ENCODE measurements at places on chromosomes 6 and 20.

DNA sequence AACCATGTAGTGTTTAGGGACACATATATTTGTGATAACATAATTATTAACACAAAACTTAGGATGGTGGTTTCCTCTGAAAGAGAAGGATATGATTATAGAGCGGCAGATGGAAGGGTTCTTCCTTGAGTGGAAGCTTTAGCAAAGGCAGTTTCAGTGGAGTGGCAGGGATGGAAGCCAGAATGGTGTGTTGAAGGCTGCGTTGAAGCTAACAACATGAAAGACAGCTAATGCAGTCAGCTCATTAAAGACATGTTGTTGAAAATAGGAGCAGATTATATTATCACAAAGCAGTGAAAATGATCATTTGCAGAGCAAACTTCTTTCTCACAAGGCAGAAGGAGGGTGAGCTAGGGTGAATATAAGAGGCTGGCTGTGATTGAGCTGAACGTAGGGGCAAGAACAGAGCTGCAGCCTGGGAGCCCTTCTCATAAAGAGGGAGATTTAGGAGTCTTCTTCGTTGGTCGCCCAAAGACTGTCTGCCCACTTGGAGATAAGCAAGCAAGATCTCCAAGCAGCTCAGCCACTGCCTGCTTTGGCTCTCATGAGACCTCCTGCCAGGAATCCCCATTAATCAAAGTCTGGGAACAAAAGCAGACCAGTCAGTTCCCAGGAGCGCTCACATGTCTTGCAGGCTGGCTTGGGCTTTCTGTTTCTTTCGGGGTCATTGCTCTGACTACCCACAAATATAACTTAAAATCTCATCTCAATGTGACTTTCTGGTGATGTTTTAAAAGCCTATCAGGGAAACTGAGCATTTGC lies 2.6 kb upstream of the ANKRD6 start:
- no peak for DNase-seq

DNA sequence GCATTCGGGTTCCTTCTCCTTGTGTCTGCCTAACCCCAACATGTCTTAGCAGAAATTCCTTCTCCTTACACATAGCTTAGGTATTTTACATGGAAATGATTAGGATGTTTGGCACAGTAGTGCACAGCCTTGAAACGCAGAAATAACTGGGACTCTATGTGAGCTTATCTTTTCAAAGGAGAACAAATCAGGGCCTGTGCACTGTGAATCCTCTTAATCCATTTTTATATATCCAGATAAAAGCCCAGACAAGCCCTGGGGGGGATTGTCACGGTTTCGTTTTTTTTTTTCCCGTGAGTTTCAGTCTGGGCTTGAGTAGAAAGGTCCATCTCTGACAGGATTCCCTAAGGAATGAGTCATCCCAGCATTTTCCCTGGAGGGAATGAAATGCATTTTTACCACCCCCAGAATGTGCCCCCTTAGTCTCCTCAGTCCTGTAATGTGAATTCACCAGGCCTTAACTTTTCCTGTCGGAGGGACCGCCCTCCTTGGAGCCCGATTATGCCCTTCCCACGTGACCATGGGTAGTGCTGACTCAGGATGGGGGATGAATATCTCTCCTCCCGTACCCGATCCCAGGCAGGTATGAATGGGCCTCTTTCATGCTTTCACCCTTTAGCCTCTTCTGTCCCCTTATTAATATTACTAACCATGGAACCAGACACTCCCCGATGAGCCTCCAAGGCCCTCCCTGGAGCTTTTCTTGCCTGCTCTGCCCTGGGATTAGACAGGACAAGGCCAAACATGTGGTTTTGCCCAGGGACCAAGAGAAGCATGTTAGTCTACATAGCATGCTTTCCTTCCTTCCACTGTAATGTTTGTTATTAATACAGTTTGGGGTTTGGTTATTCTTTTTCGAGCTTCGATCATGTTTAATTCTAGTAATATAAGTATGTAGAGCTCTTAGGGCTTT lies 23.9 kb upstream of the NAA20 start:
- DNase-seq = peak; percentile 78

DNA sequence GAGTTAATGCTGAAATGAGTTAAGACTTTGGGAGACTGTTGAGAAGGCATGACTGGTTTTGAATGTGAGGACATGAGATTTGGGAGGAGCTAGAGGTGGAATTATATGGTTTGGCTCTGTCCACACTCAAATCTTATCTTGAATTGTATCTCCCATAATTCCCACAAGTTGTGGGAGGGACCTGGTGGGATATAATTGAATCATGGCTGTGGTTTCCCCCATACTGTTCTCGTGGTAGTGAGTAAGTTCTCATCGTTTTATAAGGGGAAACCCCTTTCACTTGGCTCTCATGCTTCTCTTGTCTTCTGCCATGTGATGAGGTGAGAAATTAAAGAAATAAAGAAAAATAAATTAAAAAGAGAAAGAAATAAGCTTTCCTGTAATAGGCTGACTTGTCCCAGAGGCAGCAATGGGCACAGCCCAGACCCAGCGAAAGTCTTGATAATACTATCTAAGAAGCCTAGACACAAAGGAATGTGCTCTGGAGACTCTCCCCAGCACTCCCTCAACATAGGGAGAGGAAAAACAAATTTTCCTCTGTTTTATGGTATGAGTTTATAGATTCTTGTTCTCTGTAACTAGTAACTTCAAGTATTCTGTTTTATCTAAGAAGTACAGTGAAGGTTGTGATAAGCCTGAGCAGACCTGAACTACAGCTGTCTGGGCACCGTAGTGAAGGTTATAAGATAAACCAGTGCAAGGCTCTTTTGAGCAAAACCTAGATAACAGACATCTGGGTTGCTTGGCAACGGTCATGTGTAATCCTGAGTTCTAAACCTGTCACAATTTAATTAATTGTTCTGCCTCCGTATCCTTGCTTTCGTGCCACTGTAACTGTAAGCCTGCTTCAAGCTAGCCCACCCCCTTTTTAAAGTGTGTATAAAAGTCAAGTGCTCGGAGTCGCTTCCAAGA lies 88.9 kb upstream of the ECI2 start:
- DNase-seq = no peak

GRCh38 chr20:45970646-45971424 lies 1.2 kb downstream of the ZNF335 start:
- no peak for DNase-seq

DNA sequence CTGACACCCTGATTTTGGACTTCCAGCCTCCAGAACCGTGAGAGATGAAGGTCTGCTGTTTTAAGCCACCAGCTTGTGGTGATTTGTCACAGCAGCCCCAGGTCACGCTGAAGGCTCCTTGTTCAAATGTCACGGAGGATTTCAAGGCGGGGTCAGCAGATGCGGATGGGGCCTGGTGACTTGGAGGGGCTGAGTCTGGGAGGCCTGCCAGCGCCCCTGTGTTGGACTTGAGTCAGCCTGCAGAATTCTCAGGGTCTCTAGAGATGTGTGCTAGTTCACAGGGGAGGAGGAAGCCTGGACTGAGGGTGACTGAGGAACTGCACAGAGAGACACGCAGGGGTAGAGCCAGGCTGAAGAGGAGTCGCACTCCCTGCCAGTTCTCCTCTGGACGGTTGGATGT lies 19.5 kb upstream of the TAF4 start:
- no peak for DNase-seq

- DNase-seq = peak; percentile 9
Measured at GRCh38 chr20:59955131-59955796, 3.0 kb upstream of the CDH26 start.

DNA sequence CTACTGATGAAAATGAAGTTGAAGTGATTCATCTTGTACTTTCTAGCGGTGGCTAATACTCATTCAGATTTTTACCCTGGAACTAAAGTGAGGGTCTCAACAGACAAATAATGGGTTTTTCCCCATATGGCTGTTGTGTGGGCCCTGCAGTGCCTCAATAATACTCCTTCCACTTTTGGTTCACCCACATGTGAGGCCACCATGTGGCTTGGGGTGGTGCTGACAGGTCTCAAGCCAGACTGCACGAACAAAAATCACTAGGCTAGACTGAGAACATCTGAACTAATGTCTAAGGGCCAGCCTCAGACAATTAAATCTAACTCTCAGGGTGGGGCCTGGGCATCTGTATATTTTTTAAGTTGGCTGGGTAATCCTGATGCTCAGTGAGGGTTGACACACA lies 7.9 kb upstream of the COL12A1 start:
- DNase-seq = no peak

- peak; percentile 69 for DNase-seq
Measured at GRCh38 chr6:31907158-31907813, 5.4 kb upstream of the ZBTB12 start.

DNA sequence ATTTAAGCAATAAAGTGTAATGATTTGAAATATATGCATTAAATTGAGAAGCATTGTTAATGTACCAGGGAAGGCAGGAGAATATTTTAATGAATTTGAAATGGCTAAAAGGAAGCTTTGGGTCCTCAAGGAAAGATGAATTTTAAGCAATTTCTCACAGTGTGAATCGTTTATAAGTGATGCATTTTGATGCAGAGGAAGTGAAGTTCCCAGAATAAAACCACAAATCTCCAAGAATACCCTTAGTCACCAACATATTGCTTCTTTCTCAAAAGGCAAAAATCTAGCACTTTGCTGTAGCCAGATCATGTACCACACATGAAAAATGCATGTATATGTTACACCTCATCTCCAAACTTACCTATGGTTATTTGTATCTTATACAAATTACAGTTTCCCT lies 11.7 kb downstream of the TPD52L1 start:
- no peak for DNase-seq

- DNase-seq = no peak
Measured at GRCh38 chr6:46306431-46306830, 135.7 kb upstream of the ENPP5 start.

DNA sequence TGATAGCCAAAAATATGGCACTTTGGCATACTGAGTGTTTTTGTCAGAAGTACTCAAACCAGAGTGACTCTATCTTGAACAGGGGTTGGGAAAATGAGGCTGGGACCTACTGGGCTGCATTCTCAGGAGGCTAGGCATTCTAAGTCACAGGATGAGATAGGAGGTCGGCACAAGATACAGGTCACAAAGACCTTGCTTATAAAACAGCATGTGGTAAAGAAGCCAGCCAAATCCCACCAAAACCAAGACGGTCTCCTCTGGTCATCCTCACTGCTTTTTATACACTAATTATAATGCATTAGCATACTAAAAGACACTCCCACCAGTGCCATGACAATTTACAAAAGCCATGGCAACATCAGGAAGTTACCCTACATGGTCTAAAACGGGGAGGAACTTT lies 985.1 kb downstream of the HACE1 start:
- no peak for DNase-seq

DNA sequence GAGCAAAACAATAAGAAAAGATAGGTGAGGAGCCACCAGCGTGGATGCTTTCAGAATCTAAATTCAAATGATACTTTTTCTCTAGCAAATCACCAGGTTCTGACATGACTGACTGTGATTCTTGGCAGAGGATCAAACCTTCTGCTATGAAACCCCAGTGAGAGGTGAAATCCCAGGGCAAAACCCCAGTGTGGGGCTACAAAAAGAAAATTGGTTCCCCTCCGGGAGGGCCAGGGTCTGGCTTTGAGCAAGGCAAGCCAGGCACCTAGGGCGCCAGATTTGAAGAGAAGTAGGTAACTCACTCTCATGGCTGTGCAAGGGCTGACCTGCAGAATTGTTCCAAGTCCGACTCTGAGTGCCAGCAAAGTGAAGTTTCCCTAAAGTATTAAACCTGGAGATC lies 20.2 kb upstream of the RALGAPA2 start:
- no peak for DNase-seq

DNA sequence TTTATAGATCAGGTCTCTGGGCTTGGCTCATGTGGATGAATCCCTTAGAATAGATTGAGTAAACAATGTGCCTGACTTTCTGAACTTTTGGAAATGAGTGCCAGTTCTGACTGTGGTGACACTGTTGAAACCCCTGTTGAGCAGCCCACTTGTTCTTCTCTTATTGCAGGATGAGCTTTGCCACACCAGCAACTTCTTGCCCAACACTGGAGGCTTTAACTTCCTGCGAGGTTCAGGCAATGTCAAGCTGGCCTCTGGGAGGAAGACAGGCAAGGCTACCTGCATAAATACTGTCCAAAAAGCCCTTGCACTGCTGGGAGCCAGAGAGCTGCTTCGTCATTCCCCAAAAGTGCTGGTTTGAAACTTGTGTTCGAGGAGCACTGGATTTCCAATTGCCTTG lies 32.8 kb upstream of the SMIM8 start:
- no peak for DNase-seq

GRCh38 chr6:170441316-170441715 lies 111.8 kb downstream of the PSMB1 start:
- DNase-seq = peak; percentile 15

- no peak for DNase-seq
Measured at GRCh38 chr20:13910492-13910891, 79.9 kb downstream of the SEL1L2 start.

Data from fibroblast of gingiva (primary cell).